Right forelimb (tissue), 1 donor: ENCODE measurements at places on chromosomes 1 and 21.

- DNase-seq = no peak
These were observed 22.6 kb downstream of the FOXD2 start for GRCh38 chr1:47460456-47460855.

GRCh38 chr1:7107109-7107830 is 322.0 kb downstream of the CAMTA1 start:
- no peak for DNase-seq

GRCh38 chr1:178048426-178048825 is 45.5 kb upstream of the RASAL2 start:
- DNase-seq = no peak

- no peak for DNase-seq
These were observed 267.8 kb upstream of the NRIP1 start for GRCh38 chr21:15332572-15332971.

GRCh38 chr1:147341246-147341645 is 98.8 kb downstream of the CHD1L start:
- no peak for DNase-seq

DNA sequence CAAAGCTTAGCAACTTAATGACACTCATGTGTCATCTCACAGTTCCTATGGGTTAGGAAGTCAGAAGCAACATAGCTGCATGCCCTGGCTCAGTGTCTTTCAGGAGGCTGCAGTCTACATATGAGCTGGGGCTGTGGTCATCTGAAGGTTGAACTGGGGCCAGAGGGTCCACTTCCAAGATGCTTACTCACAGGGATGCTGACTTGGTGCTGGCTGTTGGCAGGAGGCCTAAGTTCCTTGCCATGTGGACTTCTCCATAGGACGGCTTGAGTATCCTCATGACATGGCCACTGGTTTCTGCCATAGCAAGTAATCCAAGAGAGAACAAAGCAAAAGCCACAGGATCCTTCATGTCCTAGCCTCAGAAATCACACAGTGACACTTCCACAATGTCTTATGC is 12.1 kb upstream of the FAM43B start:
- DNase-seq = no peak

DNA sequence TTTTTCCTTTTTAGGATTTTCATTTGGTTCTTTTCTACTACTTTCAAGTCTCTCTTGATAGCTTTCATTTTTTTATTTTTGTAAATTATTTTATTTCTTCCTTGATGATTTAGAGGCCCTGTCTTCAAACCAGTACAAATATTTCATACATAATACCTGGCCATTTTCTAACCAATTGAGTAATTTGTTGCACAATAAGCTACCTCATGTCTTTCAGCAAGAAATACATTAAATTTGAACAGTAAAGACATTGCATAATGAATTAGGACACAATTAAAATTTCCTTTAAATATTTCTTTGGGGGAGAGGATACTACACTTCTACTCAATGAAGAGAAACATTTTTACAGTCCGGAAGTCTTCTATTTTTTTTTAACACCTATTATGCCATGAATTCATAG is 15.6 kb upstream of the COL9A2 start:
- DNase-seq = no peak

- DNase-seq = no peak
These were observed 39.1 kb upstream of the PADI1 start for GRCh38 chr1:17165823-17166222.

GRCh38 chr1:67250051-67250653 is 57.5 kb upstream of the IL12RB2 start:
- no peak for DNase-seq

GRCh38 chr1:47362828-47363227 is 29.2 kb downstream of the CMPK1 start:
- DNase-seq = no peak

DNA sequence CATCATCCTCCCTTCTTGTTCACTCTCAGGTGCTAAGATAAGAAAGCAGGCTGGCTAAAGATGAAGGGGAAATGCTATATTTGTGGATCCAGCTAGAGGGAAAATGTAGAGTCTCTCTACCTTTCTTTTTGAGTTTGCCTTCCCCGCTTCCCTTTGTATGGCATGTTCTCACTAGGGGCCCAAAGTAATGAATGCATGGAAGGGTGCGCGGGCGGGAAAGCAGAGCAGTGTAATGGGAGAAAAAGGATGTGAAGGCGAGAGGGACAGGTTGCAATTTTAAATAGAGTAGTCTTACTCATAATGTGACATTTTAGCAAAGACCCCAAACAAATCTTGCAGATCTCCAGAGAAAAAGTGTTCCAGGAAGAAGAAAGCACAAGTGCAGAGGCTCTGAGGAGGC is 105.1 kb upstream of the ATP1B1 start:
- no peak for DNase-seq

- DNase-seq = no peak
These were observed 59.7 kb downstream of the INKA2 start for GRCh38 chr1:111679541-111679940.

DNA sequence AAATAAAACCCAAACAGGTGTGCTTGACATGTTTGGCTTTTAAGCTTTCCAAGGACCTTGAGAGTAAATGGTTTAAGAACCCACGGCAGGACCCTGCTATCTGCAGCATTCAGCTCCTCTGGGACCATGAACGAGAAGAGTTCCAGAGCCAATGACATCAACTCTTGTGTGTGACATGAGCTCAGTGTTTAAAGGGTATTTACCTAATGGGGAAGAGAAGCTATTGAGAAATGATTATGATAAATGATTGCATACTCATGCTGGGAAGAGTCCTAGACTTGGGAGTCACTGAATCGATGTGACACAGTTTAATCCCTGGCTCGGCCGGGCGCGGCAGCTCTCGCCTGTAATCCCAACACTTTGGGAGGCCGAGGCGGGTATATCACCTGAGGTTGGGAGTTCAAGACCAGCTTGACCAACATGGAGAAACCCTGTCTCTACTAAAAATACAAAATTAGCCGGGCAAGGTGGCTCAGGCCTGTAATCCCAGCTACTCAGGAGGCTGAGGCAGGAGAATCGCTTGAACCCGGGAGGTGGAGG is 55.4 kb downstream of the KANK4 start:
- DNase-seq = no peak

GRCh38 chr1:201707656-201708055 is 121.3 kb upstream of the IPO9 start:
- no peak for DNase-seq

- DNase-seq = no peak
These were observed 17.8 kb downstream of the CAPZB start for GRCh38 chr1:19467199-19468187.

DNA sequence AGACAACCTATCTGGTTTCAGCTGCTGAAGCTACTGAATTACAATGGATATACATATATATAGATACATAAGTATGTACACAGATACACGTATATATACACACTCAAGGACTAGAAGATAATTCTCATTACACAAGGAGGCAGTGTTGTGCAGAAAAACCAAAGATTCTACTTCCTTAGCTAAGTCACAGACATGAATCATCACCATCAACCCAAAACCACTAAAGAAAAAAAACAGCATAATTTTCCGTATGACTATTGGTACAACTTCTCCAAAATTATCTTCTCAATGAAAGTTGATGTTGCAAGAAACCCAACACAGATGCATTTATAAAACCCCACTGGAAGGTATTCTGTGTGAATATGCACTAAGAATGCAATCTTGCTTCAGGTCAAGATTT is 36.8 kb upstream of the RPF1 start:
- DNase-seq = no peak

DNA sequence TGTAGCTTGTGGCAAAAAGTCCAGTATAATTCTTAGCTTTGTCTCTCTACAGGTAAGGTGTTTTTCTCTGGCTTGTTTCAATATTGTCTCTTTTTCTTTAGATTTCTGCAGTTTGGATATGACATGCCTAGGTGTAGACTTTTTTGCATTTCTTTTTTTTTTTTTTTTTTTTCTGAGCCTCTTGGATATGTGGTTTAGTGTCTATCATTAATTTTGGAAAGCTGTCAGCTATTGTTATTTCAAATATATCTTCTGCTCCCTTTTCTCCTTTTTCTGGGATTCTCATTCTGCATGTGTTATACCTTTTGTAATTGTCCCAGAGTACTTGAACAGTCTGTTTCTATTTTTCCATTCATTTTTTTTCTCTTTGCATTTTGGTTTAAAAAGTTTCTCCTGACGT is 243.2 kb downstream of the DSCAM start:
- no peak for DNase-seq
